ENCODE measurements at places on chromosomes 7 and 10. TPM values are rescaled to one million over a fixed set of nuclear protein-coding genes. Genes with fewer than 3 reads are reported as not detected.

Gene HOXA2
- not detected for polyA plus RNA-seq

Gene CDC14C
- not detected for polyA plus RNA-seq

Gene CABCOCO1
- polyA plus RNA-seq, result not detected

Gene TMEM130
- polyA plus RNA-seq, result not detected

Gene STEAP2
- not detected for polyA plus RNA-seq

Gene WIPF3
- not detected for polyA plus RNA-seq

Gene RASSF4
- polyA plus RNA-seq, result 1.3 TPM

Gene SLC13A1
- polyA plus RNA-seq, result not detected

Gene LRRD1
- not detected for polyA plus RNA-seq

Gene GNAT3
- not detected for polyA plus RNA-seq

Gene COL1A2
- polyA plus RNA-seq, result not detected

Gene ORC5
- polyA plus RNA-seq, result 30.3 TPM

Gene PLAU
- polyA plus RNA-seq, result not detected

Gene MYL10
- not detected for polyA plus RNA-seq

Gene MRPS17
- polyA plus RNA-seq, result 13.3 TPM

Gene MMD2
- polyA plus RNA-seq, result not detected
